Posterior vena cava (tissue), 2 donors: ENCODE measurements at places on chromosomes 12 and 14. TPM values are rescaled to one million over a fixed set of nuclear protein-coding genes. Genes with fewer than 3 reads are reported as not detected.

TGM1 gene
- 1.7 TPM for total RNA-seq

GPR84 gene
- 2.5 TPM for total RNA-seq

RASSF8 gene
- total RNA-seq, result 74.5 TPM

MYF5 gene
- not detected for total RNA-seq

MAP1LC3B2 gene
- total RNA-seq, result not detected

PPP1R36 gene
- total RNA-seq, result 0.62 TPM

ASCL4 gene
- not detected for total RNA-seq

CISTR gene
- not detected for total RNA-seq

C3AR1 gene
- 17.1 TPM for total RNA-seq

SARNP gene
- total RNA-seq, result 47.8 TPM

SERPINA4 gene
- total RNA-seq, result not detected

- DNase-seq, result no peak
These were observed 1.5 kb downstream of the PRDM4 start for GRCh38 chr12:107759410-107759809.

DNA sequence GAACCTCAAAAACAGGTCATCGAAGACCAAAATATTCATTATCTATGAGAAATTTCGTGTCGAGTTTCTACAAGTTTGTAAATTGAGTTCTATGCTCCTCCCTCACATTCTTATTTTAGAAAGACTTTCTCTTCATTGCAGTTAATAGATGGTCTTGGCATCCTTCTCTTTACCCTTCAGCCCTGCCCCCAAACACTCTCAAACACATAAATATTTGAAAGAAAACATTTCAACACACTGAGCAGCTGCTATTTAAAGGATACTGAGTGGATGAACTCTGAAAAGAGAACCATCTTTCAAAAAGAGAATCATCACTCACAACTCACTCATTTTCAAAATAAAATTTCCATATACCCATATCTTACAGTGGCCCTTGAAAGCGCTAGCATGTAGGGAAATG lies 67.1 kb downstream of the NUAK1 start:
- DNase-seq, result no peak

DNA sequence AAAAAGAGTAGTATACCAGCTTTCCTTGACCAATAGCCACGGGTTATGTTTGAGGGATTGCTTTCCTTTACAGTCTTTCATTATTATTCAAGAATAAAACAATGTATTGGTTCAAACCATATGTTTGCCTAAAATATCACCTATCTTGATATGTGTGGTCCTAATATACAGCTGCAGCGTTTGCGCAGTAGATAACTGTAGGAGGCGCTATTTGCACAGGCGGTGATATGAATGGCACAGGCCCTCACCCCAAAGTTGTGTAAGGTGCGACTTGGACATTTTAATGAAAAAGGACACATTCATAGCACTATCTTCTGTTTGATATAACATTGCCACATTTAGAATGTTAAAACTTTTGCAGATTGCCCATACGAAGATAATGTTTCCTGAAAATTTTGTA lies 298.4 kb downstream of the TRHDE start:
- no peak for DNase-seq

DNA sequence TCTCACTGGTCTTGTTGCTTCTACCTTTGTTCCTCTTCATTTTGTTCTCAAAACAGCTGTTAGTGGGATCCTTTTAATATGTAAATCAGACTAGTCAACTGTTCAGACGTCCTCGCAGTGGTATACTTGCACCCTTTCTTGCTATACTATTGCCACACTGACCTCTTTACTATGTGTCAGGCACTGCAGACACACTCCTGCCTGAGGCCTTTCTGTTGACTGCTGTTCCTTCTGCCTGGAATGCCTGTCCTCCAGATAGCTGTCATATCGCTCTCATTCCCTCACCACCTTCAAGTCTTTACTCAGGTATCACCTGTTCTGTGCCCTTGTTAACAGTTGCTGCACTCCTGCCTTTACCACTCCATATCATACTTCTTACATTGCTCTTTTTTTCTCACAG lies 90.0 kb upstream of the TMEM263 start:
- DNase-seq, result no peak

GRCh38 chr12:5900533-5901205 lies 44.4 kb downstream of the ANO2 start:
- DNase-seq, result no peak

DNA sequence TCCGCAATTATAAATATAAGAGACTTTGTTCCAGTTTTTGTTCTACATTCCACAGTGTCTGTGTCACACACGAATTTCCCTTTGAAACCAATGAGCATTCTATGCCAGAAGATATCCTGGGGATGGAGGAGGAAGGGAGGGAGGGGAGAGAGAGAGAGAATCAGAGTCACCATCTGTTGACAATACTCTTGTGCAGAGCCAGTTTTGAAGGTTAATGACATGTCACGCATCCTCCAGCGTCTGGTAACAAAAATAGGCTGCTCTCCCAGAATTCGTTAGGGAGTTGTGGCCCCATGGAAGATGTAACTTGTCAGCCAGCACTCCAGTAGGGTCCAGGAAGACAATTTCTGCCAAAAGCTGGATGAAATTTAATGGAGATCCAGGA lies 213.5 kb upstream of the KRR1 start:
- DNase-seq, result no peak

GRCh38 chr14:33254861-33255395 lies 316.2 kb downstream of the NPAS3 start:
- DNase-seq, result no peak

- DNase-seq, result no peak
These were observed 28.5 kb downstream of the ARF6 start for GRCh38 chr14:49921401-49921800.

DNA sequence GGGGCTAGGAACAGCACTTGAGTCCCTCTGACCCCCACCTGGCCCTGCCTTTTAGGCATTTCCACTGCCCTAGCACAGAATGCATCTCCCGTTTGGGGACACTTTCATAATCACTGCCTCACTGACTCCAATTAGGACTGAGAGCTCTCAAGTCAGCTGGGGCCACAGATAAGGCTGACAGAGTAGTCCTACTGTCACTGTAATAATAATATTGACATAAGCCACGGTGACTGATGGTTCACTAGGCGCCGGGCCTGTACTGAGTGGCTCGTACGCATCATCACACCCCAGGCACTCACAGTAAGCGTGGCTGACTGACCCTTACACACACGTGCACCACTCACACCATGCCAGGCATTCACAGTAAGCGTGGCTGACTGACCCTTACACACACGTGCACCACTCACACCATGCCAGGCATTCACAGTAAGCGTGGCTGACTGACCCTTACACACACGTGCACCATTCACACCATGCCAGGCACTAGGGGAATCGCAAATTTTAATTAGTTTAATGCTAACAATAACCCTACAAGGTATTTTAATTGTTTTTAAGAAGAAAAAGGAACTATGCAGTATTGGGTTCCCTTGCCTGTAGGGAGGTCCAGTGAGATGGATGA lies 87.7 kb downstream of the CHGA start:
- no peak for DNase-seq

GRCh38 chr14:63308723-63309317 lies 9.9 kb downstream of the GPHB5 start:
- no peak for DNase-seq

GRCh38 chr14:59046746-59047145 lies 141.7 kb upstream of the DAAM1 start:
- no peak for DNase-seq

DNA sequence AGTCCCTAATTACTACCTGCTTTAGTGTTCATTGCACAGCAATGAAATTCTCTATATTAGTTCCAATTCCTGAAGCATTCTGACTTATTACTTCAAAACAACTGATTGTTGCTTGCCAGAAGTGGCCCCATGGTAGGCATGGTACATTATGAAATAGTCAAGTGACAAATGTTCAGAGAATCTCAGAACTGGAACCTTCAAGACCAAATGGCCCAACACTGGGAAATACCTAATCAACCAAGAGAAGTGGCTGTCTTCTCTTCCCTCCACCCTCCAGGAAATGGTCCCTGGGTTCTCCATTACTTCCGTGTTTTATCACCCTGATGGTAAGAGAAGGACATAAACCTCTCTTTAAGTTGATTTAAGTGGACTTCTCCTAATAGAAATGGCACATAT lies 49.9 kb downstream of the ITPR2 start:
- no peak for DNase-seq

DNA sequence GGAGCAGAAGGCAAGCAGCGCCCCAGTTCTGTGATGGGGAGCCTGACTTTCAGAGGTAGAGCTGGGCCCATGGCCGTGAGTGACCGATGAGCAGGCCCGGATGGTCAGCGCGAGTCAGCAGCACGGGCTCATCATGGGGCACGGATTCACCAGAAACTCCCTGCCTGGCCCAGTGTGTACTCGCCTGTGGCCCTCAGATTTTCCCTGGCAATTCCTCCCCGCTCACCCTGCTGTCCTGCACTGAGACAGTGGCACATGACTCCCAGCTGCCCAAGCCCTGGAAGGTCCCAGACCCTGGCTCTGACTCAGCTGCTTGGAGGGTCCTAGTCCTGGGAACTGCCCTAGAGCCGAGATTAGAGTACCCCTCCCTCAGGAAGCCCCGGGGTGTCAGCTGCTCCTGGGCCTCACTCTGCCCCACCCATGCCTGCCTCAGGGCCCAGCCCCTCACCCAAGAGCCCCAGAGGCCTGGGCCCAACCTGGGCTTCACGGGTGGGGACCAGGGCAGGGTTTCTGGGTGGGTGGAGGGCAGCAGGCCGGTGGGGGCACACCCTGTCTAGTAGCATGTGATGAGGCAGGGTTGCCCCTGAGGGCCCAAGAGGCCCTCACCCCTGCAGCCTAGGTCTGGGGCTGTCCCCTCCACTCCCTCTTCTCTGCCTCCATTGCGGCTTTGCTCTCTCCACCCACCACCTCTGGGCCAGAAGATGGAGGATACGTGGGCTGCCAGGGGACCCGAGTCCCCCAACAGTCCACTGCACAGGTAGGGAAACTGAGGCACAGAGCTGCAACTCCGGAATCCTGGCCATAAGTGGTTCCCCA lies 8.4 kb downstream of the TRMT61A start:
- DNase-seq, result no peak

GRCh38 chr14:68124979-68125731 lies 305.6 kb downstream of the RAD51B start:
- DNase-seq, result no peak

GRCh38 chr12:123471374-123472068 lies 13.6 kb downstream of the SNRNP35 start:
- no peak for DNase-seq

- DNase-seq, result no peak
These were observed 292.9 kb downstream of the RAD51B start for GRCh38 chr14:68112442-68112841.

DNA sequence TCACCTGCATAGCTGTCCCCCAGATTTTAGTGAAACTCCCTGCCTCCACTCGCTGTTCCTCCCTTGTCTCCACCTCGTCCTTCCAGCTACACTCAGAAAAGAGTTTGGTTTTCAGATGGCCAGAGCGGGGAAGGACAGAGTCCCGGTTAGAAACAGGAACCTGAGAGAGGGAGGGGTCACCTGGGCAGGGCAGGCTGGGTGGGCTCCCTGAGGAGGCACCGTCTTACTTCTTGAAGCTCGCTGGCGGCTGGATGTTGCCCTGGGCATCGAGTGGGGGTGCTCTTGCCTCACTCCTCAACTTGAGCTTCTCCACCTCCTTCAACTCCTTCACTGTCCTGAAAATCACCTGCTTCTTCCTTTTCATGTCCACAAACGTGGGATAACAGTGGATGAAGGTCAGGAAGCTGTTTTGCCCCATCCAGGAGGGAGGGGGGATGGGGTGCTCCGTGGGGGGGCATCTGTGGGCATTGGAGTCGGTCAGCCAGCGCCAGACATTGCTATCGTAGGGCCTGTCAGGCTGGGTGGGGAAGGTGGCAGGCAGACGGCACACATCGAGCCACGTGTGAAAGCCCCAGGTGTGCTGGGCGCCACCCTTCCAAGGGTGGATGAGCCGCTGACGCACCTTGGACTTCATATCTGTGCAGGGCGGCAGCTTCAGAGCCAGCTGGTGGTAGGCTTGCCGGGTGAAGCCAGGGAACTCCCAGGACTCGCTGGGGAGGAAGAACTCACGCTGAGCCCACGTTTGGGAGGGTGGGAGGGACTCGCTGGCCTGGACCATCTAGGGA lies 2.0 kb downstream of the TEX52 start:
- peak; percentile 71 for DNase-seq

- no peak for DNase-seq
These were observed 3.3 kb downstream of the TBX3 start for GRCh38 chr12:114680604-114681069.
